ENCODE measurements at places on chromosomes 6 and 20.
A peak's percentile ranks its signal among the peaks of the same experiment; 100 is the strongest.

GRCh38 chr20:24649787-24650490 lies 180.5 kb downstream of the SYNDIG1 start:
- DNase-seq, result no peak

DNA sequence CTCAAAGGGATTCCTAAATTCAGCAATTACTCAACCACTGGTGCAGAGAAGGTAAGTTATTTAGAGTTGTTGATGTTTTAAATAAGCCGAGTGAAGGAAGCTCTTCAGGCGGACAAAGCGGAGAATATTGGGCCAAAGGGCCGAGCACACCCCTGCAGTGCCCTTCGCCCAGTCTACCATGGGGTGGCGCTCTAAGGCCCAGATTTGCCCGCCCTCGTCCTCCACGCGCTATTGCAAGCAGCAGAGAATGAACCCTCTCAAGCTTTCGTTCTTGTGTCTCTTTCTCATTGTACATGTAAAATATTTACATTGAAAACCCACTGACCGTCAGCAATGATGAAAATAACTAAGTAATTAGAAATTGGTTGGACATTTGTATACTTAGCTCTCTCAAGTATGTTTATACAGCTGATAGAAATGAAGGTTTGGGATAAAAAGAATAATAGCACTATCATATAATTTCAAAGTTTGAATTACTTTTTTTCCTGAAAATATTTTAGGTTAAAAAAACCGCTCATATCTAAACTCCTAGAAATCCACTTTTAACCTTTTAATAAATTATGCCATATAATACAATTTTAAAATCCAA lies 195.0 kb upstream of the CEP162 start:
- DNase-seq, result peak; percentile 82

DNA sequence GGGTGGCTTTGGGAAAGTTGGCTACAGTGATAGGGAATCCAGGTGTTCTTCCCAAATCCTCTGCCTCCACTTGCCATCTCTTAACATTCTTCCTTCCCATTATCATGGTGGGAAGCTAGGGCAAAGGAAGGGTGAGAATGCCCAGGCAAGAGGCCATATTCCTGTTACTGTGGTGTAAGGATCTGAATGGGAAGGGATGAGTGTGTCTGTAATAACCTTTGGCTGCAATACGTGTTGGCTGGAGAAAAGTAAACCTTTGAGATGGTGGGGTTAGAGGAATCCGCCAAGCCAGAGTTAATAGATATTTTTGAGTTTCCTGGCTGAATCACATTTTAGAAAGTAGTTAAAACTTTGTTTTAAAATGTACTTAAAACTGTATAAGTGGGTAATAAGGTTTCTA lies 45.9 kb downstream of the RNF144B start:
- DNase-seq, result no peak

DNA sequence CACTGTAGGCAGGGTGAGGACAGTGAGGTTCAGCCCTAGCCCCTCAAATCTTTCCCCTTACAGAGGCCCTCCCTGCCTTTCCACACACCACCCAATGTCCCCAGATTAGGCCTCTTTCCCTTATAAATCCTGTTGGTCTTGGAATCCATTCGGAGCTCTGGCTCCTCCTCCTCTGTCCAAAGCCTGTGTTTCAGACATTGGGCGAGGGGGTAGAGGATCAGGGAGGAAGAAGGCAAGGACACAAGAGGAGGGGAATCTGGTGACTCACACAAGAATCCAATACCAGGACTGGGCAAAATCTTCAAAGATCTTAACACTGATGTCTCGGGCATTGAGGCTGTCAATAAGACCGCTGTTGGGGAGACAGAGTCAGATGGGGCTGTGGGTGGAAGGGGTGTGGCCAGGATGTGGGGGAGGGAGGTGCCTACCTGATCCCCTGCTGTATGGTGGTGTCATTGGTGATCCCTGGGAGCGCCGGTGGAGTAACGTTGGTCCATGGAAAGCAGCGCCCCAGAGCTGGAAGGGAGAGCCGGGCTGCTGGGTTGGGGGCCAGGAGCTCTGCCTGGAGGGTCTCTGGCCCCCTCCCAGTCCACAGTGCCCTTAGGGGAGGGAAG lies 7.6 kb downstream of the SLC44A4 start:
- DNase-seq, result peak; percentile 70

DNA sequence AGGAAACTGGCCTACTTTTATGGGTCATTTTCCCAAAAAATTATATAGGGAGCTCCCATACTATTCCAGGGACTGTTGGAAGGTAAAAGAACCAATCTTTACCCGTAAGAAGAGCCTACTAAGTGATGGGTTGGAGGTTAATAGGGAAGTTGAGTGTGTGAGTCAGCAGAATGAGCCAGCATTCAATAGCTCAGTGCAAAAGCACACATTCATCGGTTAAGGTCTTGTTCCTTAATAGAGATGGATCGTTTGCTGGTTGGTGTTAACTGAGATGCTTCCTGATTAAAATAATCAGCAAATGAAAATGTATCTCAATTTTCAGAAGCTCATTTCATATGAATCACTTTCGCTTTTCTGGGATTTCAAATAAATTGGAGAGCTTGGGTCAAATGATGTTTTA lies 115.3 kb upstream of the MRPS10 start:
- DNase-seq, result no peak

DNA sequence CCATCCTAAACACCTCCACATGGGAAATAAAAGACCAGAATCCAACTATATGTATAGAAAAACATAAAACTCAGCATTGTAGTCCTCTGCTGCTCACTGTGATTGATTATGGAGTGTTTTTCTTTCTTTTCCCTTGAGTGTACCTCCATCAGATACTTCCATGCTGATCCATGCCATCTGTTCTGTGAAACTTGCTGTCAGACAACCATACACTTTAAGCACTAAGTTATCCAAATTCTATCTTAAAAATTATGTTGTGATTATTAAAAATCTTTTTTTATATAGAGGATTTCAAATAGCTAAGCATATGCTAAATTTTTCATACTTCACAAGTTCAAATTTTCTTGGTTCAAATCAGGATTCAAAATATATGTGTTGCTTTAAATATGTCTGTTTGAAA lies 91.9 kb upstream of the TINAG start:
- no peak for DNase-seq

- DNase-seq, result no peak
Observed at GRCh38 chr20:14991023-14991422, 653.6 kb upstream of the FLRT3 start.

DNA sequence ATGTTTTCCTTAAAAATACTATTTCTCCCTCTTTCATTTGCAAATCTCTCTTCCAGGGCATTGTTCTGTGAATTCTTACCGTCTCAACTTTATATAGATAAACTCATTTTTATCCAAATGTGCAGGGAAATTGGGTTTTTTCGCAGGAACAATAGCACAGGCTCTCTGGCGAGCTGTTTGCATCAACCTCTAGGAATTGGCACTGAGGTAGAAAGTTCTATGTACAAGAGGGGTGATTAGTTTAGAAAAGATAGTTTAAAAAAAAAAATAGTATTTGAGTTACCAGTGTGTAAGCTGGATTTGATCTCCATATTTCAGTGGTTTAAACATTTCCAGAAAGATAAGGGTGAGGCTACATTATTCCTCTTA lies 129.7 kb upstream of the BTN3A2 start:
- DNase-seq, result no peak

GRCh38 chr20:11660673-11661072 lies 257.0 kb upstream of the BTBD3 start:
- no peak for DNase-seq

DNA sequence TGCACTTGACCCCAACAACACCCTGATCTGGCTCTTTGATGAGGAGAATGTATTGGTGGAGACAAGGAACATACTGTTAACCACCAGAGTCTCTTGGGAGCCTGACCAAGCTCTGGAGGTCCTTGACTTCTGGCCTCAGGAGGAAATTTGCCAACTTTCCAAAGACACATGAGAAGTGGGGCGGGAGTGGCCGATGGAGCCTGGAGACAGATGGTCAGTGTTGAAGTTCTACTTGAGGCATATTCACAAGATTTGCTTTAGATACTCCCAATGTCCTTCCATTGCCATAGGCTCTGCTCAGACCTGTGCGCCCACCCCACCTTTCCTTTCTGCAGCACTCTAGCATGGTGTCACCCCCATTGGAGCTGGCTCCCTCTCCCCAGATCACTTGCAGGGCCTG lies 241.0 kb downstream of the SLC24A3 start:
- DNase-seq, result no peak

GRCh38 chr6:39599973-39600372 lies 125.2 kb downstream of the KIF6 start:
- no peak for DNase-seq

GRCh38 chr6:27234576-27234975 lies 12.9 kb upstream of the PRSS16 start:
- DNase-seq, result no peak

- no peak for DNase-seq
Observed at GRCh38 chr20:29763821-29764511, 1493.5 kb upstream of the DEFB115 start.

DNA sequence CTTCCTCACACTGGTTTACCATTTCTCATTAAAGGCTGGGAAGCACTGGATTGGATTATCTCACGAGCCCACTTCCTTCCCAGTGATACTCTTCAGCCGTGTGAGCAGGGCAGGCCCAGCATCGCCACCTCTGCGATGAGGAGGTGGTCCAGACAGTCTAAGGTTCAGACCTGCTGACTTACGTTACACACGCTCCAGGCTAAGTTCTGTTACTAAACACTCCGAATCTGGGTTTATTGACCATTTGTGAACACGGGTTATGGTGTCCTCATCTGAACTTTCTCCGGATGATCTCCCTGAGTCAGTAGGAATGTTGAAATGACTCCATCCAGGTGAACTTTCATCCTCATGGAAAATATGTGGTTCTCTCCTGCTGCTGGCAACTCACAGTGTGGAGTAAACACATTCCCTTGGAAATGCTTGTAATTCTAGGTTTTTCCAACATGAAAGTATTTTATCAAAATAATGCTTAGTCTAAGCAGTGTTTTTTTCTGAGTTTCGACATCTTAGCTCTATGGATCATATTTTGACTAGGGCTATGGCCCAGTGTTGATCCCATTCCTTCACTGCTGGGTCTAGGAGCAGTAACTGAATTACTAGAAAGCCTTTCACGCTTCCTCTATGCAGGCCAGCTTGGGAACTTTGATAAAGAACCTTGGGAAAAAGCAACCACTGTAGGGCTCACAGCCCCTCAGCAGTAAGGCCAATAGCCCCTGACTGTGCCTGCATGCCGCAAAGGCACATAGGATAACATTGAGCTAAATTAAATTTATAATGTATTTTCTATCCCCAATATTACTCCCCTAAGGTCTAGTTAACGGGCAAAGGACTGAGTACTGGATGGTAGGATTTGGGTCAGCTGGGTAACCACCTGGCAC lies 37.7 kb upstream of the PXDC1 start:
- no peak for DNase-seq

DNA sequence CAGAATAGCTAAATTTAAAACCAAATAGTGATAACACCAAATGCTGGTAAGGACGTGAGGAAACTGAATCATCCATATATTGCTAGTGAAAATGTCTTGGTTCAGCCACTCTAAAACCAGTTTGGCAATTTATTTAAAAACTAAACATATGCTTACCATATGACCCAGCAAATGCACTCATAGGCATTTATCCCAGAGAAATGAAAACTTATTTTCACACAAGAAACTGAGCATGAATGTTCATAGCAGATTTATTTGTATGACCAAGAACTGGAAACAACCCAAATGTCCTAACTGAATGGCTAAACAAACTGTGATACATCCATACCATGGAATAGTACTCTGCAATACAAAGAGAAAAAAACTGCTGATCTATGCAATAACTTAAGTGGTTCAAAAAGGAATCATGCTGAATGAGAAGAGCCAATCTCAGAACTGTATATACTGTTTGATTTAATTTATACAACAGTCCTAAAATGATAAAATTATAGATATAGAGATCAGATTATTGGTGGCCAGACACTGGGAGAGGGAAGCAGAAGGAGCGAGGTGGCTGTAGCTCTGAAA lies 115.6 kb upstream of the ADGRF1 start:
- no peak for DNase-seq

GRCh38 chr6:44145839-44146238 lies 12.8 kb upstream of the CAPN11 start:
- DNase-seq, result no peak

DNA sequence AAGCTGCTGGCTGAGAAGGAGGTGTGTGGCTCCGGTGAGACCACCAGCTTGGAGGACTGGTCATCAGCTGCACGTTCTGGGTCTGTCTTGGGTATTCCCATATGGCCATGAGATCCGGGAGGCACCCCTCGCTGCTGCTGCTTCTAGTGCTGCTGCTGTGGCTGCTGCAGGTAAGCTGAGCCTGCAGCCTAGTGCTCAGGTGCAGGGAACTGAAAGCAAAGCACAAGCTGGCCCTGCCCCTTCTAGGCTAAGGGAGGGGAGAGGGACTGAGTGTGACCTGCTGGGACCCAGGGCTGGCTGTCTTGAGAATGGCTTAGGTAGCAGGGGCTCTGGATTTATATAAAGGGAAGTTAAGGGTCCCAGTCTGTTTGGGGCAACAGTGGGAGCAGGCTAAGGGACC lies 403 bp downstream of the CDH26 start:
- DNase-seq, result peak; percentile 18

GRCh38 chr6:146546443-146547043 lies 2.9 kb downstream of the RAB32 start:
- DNase-seq, result no peak

GRCh38 chr6:47308198-47308517 lies 1.5 kb downstream of the TNFRSF21 start:
- no peak for DNase-seq

- no peak for DNase-seq
Observed at GRCh38 chr6:72094506-72094905, 208.2 kb downstream of the RIMS1 start.

- no peak for DNase-seq
Observed at GRCh38 chr6:21772884-21773575, 179.5 kb downstream of the SOX4 start.

DNA sequence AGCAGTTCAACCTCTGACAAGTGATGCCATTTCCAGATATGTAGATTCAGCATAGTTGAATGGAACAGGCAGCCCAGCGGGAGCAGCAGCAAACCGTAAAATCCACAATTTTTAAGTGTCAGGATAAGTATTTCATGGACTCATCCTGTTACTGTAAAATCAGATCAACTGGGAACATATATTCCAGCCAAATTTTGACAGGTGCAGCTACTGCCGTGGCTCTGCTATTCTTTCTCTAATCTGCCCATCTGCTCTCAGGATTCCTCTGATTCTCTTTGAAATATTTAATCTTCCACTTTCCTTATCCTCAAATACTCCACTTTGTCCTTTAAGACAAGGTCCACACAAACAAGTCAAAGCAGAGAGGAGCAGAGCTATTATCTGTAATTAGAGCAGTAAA lies 245.4 kb upstream of the ASCC3 start:
- DNase-seq, result no peak

DNA sequence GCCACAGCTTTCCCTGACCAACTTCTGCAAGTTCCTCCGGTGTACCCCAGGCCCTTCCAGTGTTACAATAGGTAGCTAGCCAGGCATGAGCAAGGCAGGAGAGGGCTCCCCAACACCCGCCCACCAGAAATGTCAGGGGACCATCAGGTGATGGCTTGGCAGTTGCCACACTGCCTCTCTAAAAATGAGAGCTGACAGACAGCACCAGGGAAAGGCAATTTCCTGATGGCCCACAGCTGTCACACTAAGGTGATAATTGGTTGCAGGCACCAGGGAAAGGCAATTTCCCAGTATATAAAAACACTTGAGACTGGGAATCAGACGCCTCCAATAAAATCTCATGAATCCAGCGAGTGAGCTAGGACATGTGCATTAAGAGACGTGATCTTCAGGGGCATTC lies 49.9 kb downstream of the PXDC1 start:
- no peak for DNase-seq
